ENCODE measurements at places on chromosomes 6 and 20. TPM values are rescaled to one million over a fixed set of nuclear protein-coding genes. Genes with fewer than 3 reads are reported as not detected.

DNA sequence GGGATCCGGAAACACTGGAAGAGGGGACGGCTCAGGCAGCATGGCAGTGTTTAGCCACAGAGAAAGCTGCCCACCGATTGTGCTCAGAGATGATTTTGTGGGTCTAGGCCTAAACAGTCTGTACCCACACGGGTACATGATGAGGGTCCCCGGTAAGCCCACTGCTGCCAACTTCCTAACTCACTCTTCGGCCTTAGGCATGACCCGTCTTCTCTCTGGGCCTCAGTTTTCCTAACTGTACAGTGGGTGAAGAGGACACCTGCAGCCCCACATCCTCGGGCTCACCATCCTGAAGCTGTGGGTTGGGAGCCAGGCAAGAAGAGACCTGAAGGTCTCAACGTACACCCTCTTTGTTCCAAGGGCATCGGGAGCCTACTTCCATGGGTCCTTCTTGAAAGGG, 6.5 kb downstream of the FOXP4 start:
- no peak for DNase-seq
- H3K27ac ChIP-seq = no peak overlapping the region
- H3K4me3 ChIP-seq = no peak overlapping the region
- peaks cover 56% of the 10 kb centered on the region for H3K27me3 ChIP-seq
- H3K36me3 ChIP-seq = peaks cover 4% of the 10 kb centered on the region

DNA sequence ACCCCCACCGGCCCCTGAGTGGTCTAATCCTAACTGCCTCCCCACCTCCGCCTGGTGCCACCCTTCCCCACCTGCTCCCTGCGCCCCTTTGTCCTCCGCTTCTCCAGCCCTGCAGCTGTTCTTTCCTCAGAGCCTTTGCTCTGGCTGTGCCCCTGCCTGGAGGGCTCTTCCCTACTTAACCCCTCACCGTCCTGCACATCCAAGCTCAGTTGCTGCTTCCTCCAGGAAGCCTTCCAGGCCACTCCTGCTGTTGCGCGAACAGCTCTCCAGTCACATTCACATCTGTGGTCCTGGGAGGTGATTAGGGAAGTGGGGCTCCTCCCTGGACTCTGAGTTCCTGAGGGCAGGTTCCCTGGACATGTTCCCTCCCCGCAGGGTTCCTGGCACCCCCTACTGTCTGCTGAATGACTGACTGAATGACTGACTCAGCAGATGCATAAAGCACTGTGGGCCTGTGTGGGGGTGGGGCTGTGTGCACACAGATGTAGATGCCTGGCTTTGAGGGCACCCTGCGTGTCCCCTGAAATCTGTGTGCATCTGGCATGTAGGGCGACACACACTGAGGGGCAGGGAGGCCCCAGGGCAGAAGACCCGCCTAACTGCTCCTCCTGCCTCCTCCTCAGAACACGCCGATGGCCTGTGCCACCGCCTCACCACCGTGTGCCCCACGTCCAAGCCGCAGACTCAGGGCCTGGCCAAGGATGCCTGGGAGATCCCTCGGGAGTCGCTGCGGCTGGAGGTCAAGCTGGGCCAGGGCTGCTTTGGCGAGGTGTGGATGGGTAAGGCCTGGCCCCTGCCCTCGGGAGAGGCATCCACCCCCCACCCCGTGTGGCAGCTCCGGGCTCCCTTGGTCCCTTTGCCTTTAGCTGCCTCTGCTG, 51.4 kb downstream of the SRC start:
- H3K27ac ChIP-seq = no peak overlapping the region
- DNase-seq = no peak
- H3K4me1 ChIP-seq = no peaks in the 10 kb centered on the region
- no peak overlapping the region for H3K4me3 ChIP-seq
- H3K36me3 ChIP-seq = no peaks in the 10 kb centered on the region

DNA sequence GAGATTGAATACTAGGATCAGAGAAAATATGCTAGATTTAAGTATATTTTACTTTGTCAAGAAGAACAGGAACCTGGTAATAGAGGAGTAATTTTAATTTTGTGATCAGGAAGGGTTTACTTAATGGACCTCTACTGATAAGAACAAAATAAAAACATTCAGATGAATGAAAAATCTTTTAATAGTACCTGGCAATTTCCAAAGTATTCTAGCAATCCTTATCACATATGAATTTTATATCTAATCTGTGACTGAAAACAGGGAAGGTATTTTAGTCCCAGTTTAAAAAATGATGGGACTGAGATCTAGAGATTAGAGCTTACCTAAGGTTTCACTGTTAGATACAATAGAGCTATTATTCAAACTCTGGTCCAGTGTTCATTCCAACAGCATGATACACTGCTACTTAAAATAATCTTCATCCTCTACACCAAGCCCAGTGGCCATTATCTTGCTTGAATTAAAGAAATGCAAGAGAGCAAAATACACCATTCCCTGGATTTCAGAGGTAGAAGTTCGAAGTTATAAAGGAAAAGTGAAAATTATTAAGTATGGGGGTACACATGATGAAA, 13.5 kb downstream of the SLC17A5 start:
- H3K27ac ChIP-seq = no peak overlapping the region
- H3K4me1 ChIP-seq = peaks cover 6% of the 10 kb centered on the region
- DNase-seq = no peak
- H3K27me3 ChIP-seq = no peaks in the 10 kb centered on the region
- no peak overlapping the region for H3K4me3 ChIP-seq
- peaks cover 45% of the 10 kb centered on the region for H3K36me3 ChIP-seq

GRCh38 chr6:129124347-129124746, 241.4 kb downstream of the LAMA2 start:
- no peak overlapping the region for H3K4me3 ChIP-seq
- H3K27ac ChIP-seq = no peak overlapping the region
- H3K27me3 ChIP-seq = no peaks in the 10 kb centered on the region
- no peaks in the 10 kb centered on the region for H3K4me1 ChIP-seq

GRCh38 chr20:63956664-63957003, 418 bp upstream of the UCKL1 start:
- H3K27me3 ChIP-seq = no peaks in the 10 kb centered on the region
- no peak for DNase-seq
- peak overlapping the region; percentile 77 for H3K4me3 ChIP-seq
- peaks cover 24% of the 10 kb centered on the region for H3K4me1 ChIP-seq
- H3K27ac ChIP-seq = peak overlapping the region; percentile 83

- H3K4me3 ChIP-seq = no peak overlapping the region
- no peaks in the 10 kb centered on the region for H3K27me3 ChIP-seq
- H3K4me1 ChIP-seq = no peaks in the 10 kb centered on the region
- no peak overlapping the region for H3K27ac ChIP-seq
Measured at GRCh38 chr6:86193821-86194220, 551.1 kb upstream of the SYNCRIP start.

DNA sequence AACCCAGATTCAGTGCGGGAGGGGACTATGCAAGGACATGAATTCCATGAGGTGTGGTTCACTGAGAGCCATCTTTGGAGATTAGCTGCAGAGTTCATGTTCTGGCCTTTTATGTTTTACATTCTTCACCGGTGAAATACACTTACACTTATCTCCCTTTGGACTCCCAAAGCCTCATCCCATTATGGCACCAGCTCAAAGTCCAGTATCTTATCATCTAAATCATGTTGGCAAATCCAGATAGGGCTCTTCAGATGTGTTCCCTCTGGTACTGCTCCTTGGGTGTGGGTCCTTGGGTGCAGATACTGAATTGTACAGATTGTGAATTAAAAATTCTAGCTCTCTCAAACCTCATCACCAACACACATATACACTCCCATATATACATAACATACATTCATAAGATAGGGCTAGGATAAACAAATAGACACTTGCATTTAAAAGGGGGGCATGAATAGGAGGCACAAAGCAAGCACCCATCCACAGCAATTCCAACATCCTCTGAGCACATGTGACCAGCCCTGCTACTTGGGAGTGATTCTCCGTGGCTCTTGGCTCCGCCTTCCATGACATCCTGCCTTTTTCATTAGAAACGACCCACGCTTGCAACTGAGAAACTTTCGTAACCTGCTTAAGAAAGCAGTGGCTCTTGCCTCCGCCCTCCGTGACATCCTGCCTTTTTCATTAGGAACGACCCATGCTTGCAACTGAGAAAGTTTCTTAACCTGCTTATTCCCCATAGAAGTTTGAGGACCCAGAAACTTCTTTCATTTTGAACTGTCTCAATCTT, 53.6 kb upstream of the LRRC1 start:
- peaks cover 11% of the 10 kb centered on the region for H3K4me1 ChIP-seq
- DNase-seq = peak; percentile 13
- H3K36me3 ChIP-seq = no peaks in the 10 kb centered on the region
- peak overlapping the region; percentile 67 for H3K27ac ChIP-seq

- no peaks in the 10 kb centered on the region for H3K27me3 ChIP-seq
- no peak for DNase-seq
- peaks cover 30% of the 10 kb centered on the region for H3K4me1 ChIP-seq
Measured at GRCh38 chr20:34709831-34710567, 5.9 kb downstream of the TP53INP2 start.

DNA sequence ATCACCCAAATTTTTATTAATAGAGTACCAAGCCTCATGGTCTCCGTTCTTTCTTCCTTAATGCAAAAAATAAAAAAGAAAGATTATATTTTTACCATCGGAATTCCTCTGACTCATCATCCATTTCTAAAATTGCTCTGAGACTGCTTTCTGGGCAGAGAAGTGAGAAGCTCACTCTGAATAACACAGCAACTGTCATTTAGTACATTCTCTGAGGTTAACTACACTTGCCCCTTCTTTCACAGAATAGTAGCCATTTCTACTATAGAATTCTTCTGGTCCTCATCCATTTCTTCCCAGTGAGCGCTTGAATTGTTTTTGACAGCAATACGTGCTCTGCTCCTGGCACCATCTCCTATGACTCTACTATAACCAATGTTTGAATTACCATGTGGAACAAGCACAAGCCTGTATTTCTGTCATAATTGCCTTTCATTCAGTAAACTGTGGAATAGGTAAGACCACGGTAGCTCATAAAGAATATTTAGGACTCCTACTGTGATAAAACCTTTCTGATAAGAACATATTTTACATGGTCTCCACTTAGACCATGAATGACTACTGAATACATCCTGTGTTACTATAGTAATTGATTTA, 435.5 kb upstream of the NRSN1 start:
- no peak for DNase-seq
- H3K36me3 ChIP-seq = no peaks in the 10 kb centered on the region
- no peaks in the 10 kb centered on the region for H3K27me3 ChIP-seq
- H3K27ac ChIP-seq = no peak overlapping the region
- H3K4me3 ChIP-seq = no peak overlapping the region

DNA sequence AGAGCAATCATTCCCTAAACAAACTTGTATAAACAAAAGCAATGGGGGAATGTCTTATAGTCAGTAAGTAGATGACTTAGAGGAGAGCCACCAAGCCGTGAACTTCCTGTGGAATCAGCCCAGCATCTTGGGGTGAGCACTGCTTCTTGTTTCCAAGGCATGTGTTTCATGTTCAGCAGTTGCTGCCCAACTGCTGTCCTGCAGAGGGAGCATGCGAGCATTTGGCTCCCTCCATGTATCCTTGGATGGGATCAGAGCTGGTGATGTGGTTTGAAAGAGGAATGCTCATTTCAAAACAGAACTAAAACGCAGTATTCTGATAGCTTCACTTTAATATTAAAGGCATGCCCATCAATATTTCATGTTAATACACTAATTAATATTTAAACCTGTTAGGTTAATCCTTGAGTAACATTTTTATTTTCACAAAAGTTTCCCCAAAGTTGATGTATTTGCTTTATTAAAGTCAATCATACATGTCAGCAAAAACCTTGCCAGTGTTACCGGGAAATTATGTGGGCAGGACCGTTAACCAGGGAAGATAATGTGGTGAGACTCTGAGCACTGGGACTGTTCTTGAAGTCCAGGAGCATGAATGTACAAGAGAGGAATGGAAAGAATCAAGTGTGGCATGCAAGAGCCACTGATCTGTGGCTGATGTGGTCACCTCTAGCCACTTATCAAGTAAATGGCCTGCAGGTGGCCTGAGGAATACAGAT, 172.1 kb upstream of the GGTLC1 start:
- DNase-seq = no peak
- no peak overlapping the region for H3K27ac ChIP-seq
- H3K27me3 ChIP-seq = no peaks in the 10 kb centered on the region

- no peak overlapping the region for H3K27ac ChIP-seq
- H3K27me3 ChIP-seq = peaks cover 13% of the 10 kb centered on the region
- peaks cover 15% of the 10 kb centered on the region for H3K4me1 ChIP-seq
- no peaks in the 10 kb centered on the region for H3K36me3 ChIP-seq
- H3K4me3 ChIP-seq = no peak overlapping the region
Measured at GRCh38 chr6:159916752-159917151, 26.0 kb downstream of the MAS1 start.

DNA sequence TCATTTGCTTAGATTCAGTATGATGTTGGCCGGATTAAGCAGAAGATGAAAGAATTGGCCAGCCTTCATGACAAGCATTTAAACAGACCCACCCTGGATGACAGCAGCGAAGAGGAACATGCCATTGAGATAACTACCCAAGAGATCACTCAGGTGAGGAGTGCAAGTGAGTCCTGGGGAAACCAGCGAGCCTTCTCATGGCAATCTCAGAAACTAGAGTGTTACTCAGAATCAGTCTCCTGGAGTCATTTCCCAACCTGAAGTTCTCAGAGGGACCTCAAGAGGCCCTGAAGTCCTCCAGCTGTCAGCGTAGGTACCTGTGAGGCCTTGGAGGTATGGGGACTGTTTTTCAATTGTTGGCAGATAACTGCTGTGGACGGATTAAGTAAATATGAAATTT, 16.9 kb downstream of the STX16 start:
- no peak overlapping the region for H3K27ac ChIP-seq
- no peak for DNase-seq
- no peaks in the 10 kb centered on the region for H3K27me3 ChIP-seq
- peaks cover 59% of the 10 kb centered on the region for H3K36me3 ChIP-seq
- peaks cover 16% of the 10 kb centered on the region for H3K4me1 ChIP-seq
- no peak overlapping the region for H3K4me3 ChIP-seq

- H3K27ac ChIP-seq = peak overlapping the region; percentile 59
- peaks cover 51% of the 10 kb centered on the region for H3K4me1 ChIP-seq
- H3K27me3 ChIP-seq = no peaks in the 10 kb centered on the region
- H3K4me3 ChIP-seq = peak overlapping the region; percentile 65
Measured at GRCh38 chr6:45426251-45426650, 48.5 kb upstream of the SUPT3H start.

- H3K4me1 ChIP-seq = peaks cover 44% of the 10 kb centered on the region
- no peak for DNase-seq
- H3K27me3 ChIP-seq = no peaks in the 10 kb centered on the region
- H3K4me3 ChIP-seq = no peak overlapping the region
- no peak overlapping the region for H3K27ac ChIP-seq
Measured at GRCh38 chr20:38935967-38936407, 9.8 kb downstream of the FAM83D start.

DNA sequence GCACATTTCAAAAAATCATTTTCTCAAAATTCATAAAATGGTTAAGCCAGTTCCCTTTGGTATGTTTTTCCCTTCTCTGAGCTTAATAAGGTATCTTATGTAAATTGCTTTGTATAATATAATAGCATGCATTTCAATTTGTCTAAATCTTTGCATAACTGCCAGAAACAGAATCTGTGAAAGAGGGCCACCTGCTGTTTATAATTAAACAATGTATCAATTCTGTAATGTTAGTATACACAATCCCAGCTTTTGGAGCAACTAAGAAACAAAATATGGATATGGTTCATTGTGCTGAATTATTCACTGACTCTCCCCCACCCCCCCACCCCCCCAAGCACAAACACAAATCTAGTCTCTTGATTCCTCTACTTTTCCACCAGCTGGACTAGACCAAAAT, 54.8 kb downstream of the GPX5 start:
- no peaks in the 10 kb centered on the region for H3K4me1 ChIP-seq
- peaks cover 10% of the 10 kb centered on the region for H3K27me3 ChIP-seq
- no peak overlapping the region for H3K4me3 ChIP-seq
- no peaks in the 10 kb centered on the region for H3K36me3 ChIP-seq

- H3K27ac ChIP-seq = no peak overlapping the region
- peak; percentile 49 for DNase-seq
- H3K36me3 ChIP-seq = peaks cover 5% of the 10 kb centered on the region
- H3K27me3 ChIP-seq = no peaks in the 10 kb centered on the region
- no peak overlapping the region for H3K4me3 ChIP-seq
Measured at GRCh38 chr20:44733341-44734069, 12.2 kb upstream of the KCNK15 start.

Gene STAU1
- total RNA-seq = 69.7 TPM

Measured in activated T-helper 2 cell treated with anti-CD3 and anti-CD28 coated beads, Interferon-gamma antibody, Interleukin-2, Interleukin-4, amounts not matched to agents 10 μg/mL and 5 μg/mL and 100 μg/mL, durations not matched to agents 14 hours and 24 hours and 36 hours (primary cell).